HS-5 (cell line): ENCODE measurements at places on chromosomes 11 and 22.

DNA sequence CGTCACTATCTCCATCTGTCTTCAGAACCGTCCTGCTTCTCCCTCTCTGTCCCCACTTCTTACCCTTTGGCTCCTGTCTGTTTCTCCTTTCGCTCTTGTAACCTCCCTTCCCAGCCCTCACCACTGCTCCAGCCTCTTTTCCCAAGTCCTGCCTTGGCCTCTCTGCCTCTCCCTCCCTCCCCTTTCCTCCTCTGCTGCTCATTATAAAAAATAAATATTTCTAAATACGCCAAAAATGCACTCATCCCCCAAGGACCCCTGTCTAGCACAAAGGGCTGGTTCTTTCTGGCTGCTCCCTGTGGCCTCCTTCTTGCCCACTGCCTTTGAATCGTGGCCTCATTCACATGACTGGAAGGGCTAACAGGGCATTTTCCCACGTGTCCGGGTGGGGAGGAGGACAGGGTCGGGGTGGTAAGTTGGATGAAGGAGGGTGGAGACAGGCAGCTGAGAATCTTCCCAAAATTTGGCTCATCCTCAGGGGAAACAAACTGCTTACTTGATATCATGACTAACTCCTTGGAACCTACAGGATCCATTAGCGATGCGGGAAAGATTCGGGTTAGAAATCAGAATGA lies 26.4 kb upstream of the OAF start:
- DNase-seq = no peak

DNA sequence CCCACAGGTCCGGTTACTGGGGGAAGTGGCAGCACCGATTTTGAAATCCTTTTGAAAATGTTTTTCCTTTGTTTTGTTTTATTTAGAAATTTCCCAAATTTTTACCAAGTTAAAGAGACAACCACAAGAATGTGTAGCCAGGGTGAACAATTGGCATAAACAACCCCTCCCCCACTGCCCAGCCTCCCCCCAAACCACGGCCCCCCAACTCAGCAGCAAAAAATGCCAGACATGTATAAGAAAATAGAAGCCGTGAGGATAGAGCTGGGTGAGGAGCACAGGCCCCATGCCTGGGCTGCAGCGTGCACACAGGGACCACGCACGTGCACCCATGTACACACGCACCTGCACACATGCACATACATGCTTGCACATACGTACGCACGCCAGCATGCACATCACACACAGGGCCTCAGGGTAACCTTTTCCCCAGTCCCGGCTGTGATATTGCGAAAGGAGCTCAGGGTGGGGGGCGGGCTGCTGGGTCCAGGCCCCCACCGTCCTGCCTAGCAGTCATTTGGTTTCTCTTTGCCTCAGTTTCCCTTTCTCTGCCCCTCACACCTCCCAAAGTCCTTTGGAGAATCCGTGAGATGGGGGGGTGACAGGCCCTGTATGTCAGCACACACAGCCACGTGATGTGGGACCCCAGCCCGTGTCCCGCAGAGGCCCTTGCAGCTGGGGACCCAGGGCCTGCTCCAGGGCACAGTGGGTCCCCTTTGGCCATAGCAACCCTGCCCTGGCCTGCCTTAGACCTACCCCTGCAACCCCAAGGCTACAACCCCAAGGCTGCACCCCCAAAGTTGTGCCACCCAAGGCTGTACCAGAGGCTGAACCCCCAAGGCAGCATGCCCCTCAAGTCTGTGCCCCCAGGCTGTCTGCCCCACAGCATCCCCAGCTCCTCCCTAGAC lies 42.9 kb downstream of the IGF2 start:
- peak; percentile 9 for DNase-seq

- peak; percentile 22 for DNase-seq
These were observed 66.8 kb downstream of the THAP12 start for GRCh38 chr11:76313913-76314740.

DNA sequence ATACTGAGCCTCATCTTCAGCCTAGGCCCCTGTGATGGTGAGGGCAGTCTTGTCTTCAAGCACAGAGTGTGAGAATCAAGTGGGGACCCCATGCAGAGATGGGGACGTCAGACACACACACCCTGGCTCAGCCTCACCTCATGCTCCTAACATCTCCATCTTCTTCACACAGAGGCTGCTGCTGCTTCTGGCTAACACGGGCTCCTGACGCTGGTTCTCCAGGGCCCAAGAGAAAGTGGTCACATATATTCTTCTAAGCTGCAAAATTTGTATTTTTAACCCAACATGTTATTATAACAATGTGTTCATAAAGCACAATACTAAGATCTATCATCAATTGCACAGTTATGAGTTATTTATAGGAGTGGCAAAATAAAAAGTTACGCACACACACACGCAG lies 101.2 kb downstream of the VPREB1 start:
- DNase-seq = no peak

DNA sequence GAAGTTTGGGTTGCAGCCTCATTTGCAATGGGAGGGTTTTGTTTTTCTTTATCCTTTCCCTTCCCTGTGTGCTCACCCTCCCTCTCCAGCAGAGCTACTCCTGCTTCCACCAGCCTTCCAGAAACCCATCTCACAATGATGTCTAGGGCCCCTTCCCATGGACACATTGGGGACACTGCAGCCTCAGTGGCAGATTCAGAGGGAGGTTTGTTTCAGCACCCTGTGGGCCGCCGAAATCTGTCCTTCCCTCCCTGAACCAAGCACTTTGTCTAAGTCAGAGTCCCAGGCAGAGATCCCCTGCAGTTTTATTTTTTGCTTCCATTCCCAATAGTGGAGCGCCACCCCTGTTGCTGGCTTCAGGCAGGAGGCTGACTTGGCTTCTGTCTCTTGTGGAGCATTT lies 8.6 kb upstream of the SYNGR1 start:
- no peak for DNase-seq

DNA sequence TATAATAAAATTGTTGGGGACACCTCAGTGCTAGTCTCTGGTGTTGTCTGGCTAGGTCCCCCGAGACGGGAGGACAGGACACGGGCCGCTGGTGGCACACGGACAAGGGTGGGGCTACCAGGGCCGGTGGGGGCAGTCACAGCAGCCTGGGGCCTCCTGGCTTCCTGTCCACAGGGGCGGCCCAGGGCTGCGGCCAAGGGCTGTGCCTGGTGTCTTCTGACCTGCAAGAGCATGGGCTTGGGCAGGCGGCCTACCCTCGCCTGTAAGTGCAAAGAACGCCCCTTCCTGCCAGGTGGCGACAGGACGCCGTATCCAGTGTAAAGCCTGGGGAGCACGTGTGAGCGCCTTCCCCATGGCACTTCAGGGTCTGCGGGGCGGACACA lies 3.6 kb downstream of the LRFN4 start:
- no peak for DNase-seq
